ENCODE measurements at places on chromosomes 6 and 20.

- no peak for DNase-seq
Measured at GRCh38 chr6:168206186-168206585, 113.4 kb downstream of the DACT2 start.

DNA sequence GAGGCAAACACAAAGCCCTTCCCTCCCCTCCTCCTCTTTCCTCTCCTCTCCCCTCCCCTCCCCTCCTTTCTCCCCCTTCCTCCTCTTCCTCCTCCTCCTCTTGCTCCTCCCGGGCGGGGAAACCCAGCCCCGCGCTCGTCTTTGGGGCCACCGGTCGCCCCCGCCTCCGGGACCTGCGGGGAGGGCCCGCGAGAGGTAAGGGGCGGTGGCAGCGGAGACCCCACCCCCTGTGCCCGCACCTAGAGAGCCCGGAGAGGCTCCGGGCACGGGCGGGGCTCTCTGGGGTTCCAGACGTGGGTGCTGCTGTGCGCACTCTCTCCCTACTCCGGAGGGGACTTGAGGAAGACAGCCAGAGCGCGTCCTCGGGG lies at the start of gene RIN2:
Gene RIN2, plus strand, starts transcription at position 126 of the 368 bp plus-strand sequence. CDS start 131,344 bp downstream, outside the sequence.
- peak; percentile 88 for DNase-seq

- no peak for DNase-seq
Measured at GRCh38 chr6:158381214-158381613, 68.9 kb downstream of the TULP4 start.

DNA sequence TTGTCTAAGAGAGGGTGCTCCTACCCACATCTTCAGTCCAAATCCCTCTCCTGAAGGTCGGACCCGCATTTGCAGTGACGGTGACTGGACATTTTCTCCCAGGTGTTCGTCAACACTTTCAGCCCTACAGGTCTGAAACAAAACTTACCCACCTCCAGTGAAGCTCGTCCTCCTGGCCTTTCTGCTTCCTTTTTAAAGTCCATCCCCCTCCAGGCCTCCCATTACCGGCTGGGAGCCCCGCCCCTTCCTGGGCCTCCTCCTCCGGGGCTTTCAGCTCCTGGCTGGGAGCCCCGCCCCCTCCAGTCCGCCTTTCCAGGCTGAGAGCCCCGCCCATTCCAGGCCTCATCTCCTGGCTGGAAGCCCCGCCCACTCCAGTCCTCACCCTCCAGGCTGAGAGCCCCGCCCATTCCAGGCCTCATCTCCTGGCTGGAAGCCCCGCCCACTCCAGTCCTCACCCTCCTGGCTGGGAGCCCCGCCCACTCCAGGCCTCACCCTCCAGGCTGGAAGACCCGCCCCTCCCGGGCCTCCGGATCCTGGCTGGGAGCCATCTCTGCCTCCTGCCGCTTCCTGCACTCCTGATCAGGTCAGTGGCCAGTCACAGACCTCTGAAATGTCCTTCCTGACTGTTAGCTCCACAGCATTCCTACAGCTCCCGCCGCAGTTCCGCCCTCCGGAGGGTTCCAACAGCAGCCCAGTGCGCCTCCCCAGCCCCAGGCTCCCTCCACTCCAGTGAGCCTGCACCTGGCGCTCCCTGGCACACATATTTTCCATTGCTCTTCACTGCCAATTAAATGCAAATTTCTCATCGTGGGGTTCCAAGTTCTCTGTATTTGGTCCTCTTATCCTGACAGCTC lies 98.5 kb downstream of the LY86 start:
- DNase-seq, result peak; percentile 100

DNA sequence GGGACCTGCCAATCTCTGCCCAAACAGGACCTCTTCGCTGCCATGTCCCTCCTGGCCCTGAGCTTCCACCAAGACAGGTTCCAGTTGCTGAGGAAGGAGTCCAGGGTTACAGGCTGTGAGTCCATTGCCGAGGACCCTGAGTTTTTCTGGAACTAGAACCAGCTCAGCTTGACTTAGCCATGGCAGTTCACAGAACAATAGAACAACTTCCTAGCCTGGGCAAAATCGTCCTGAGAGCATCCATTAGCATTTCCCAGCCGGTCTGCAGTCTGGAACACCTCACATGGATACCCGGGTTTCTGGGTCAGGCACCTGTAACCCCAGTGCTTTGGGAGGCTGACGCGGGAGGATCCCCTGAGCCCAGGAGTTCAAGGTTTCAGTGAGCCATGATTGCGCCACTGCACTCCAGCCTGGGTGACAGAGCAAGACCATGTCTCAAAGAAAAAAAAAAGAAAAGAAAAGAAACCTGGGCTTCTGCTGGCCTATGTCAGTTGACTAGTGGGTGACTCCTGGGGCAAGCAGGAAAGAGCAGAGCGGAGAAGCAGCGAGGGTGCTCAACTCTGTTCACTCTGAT lies 90.3 kb downstream of the TCP11 start:
- DNase-seq, result no peak

DNA sequence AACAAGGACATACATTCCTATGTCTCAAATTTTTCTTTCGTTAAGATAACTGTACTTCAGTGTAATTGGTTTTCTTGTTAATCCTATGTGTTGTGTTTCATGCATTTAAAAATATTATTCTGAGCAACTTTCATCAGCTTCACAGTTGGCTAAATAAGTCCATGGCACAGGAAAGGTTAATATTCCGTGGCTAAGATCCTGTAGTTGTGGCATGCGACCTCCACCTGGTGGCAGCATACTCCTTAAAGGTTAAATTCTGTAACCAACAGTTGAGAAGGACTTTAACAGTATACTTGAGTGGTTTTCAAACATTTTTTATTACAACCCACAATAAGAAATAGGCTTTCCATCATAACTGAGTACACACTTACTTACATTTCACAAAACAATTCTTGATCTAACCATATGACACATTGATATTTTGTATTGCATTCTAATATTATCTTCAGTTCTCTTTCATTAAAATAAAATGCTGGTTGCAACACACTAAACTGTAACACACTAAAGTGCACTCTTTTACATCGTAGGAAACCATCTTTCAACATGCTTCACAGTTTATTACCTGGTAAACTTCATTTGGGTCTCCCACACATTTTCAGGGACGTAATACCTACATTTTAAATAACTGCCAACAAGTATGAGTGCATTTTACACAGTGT lies 118.3 kb downstream of the SLX4IP start:
- DNase-seq, result no peak

DNA sequence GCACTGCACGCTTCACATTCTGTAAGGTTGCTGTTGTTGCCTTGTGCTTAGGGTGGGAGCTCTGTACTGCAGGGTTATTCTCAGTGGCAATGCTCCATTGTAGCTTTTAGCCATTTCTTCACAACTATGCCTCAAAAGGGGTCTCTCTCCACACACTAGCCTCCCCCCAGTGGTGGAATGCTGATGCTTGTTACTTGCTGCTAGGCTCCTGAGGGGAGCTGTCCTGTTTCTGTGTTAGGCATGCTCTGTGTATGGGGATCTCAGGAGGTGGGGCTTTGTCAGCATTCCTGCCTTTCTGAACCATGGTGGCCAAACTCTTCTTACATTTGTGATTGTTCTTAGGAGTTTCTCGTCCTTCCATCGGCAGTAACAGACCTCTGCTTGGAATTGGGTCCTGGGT lies 18.8 kb downstream of the TMEM170B start:
- DNase-seq, result no peak

DNA sequence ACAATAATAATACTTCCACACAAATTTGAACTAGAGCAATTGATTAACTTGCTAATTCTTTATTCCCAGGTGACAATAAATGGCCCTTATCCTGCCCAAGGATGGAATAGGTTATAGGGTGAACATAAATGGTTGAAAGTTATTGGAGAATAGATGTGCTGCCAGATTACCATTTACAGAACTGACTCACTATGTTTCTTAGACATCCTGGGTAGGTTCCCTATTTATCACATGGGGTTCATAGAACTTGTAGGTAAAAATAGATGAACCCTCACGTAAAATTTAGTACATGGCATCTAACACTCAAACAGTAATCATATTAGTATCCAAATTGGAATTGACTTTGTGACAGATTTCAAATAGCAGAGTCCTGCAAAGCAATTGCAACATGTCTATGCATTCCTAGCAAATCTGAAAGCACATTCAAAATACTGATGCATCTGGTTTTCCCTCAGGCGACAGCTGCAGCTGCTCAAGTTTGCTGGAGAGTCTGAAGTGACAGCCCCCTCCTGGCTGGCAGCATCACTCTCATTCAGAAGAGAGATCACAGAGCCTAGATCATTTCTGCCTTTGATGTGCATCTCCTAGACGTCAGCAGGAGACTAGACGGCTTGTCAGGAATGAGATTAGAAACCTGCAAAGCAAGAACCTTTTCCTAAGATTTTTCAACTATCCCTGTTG lies 80.2 kb upstream of the RNF217 start:
- no peak for DNase-seq

- peak; percentile 65 for DNase-seq
Measured at GRCh38 chr6:87671555-87672029, 30.4 kb downstream of the AKIRIN2 start.

- DNase-seq, result no peak
Measured at GRCh38 chr6:117974914-117975627, 68.0 kb downstream of the SLC35F1 start.

- DNase-seq, result peak; percentile 77
Measured at GRCh38 chr6:167683028-167683862, 143.5 kb upstream of the AFDN start.

DNA sequence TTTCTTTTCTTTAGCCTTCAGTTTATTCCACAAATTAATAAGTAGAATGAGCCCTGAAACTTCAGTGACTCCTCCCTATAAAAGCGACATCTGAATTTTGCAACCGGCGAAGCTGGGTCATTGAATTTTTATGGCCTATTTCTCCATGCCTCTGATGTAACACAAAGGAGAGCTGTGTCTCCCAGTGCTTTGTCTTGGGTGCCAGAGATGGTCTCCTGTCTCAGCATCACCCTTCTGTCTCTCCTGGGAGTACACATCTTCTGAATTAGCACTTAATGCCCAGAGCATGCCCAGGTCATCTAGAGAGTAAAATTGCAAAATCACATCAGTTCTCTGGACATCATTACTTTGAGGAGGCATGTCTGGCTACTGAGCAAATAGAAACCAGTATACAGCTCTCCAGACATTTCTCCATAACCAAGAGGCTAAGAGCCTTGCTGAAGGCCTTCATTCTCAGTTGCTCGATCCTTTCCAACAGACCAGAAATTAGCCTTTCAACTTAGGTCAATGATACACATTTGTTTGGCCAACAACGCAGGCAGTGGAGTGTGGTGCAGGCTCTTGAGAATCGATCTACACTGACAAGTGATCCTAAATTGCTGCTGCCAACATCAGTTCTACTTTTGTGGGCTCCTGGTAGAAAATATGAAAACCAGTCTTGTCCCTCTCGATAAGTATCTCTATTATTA lies 176.0 kb upstream of the FOXQ1 start:
- no peak for DNase-seq

DNA sequence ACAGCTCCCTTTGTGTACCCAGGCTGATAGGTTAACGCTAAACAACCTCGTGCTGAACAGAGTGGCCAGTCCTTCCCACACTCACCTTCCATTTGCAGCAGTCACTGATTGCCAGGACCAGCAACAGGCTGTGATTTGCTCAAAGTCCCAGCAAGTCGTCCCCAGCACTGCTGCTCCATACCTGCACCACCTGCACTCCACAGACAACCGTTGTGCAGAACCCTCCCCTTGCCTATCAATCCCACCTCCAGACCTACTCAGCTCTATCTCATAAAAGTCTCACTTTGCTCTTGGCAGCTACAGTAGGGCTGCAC lies 43.1 kb upstream of the SCML4 start:
- no peak for DNase-seq

DNA sequence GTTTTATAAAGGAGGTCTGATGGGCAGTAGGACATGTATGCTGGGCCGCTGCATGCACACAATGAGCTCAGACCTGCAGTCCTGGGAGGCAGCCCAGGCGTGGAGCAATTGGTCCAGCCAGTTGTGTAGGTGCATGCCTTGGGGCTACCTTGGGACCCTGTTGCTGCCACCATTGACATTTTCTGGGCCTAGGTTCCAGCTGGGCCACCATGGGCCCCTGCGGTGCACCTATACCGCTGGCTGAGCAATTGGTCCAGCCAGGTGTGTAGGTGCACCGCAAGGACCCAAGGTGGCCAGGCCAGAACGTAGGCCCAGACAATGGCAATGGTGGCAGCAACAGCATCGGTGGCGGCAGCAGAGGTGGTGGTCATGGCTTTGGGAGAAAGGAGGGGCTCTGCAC lies 143.9 kb downstream of the PXDC1 start:
- DNase-seq, result no peak

DNA sequence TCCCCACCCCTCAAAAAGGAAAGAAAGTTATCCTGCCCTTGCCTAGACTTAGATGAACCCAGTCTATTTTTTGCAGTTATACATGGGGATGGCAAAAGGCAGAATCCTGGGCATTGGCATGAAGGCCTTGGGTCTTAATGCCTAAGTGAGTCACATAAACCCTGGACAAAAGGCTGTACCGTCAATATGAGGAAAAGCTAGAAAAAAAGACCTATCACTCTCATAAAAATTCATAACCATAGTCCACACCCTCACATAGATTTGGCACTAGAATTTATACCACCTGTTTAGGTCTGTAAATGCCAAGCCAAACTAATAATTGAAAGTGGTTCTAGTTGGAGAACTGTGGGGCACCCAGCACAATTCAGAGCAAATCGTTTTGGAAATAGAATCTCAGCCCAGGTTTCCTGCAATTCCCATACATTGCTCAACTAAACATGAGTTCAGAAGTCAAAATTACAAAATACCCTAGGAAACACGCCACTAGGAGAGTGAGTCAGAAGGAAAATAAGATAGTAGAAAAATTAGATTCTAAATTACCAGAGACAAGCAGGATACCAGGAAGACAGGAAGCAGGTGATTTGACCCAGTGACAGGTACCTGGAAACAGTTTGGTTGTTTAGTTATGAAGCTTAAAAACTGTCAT lies 70.4 kb upstream of the FUCA2 start:
- no peak for DNase-seq

- DNase-seq, result no peak
Measured at GRCh38 chr6:77468939-77469338, 5.6 kb upstream of the HTR1B start.

- DNase-seq, result no peak
Measured at GRCh38 chr6:134714113-134714512, 235.8 kb downstream of the ALDH8A1 start.

DNA sequence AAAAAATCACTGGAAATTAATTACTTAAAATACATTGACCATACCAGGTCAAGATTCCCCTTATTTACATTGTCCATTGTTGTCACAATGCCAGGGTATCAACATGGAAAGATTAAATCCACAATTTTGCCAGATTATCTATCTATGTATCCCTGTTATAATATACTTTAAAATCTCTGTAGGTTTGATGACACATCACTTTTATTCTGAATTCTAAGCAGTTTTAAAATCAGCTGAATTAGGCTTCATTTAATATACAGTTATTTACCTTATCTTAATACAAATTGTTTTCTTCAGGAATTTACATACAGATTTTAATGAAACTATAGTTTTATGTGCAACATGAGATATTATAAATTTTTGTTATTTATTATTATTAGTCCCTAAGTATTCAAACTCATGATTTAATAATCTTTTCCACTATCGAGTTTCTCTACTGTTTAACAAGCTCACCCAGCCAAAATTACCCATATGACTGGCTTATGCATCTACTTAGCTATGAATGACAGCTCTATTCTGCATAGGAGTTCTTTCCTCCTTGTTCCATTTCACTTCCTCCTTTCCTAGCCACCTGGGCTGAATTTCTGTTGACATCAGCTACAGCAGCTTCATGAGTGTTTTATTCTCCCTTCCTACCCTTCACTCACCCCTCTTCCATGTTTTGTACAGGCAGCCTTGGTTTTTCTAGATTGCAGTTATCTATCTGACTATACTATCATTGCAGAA lies 654.2 kb upstream of the MAP3K7 start:
- no peak for DNase-seq

All from left lobe of liver (tissue), 2 donors.